NCI-H446 (cell line): ENCODE measurements at places on chromosomes 6 and 20.
A peak's percentile ranks its signal among the peaks of the same experiment; 100 is the strongest.

DNA sequence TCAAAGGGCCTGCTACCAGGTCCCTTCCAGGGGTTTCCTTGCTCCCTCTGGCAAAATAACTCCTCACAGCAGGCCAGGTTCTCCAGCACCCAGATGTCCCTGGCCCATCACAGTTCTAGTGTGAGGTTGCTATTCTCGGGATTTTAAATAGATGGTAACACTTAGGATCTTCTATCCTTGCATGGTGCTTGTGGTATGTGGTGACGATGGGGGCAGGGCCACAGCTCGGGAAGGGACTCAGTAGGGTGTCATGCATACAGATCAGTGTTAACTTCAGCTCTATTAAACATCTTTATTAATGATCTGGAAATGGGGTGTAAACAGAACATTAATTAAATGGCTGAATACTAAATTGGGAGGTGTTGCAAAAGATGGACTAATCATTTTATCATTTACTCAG, 323.8 kb downstream of the QKI start:
- DNase-seq, result no peak

GRCh38 chr20:24620937-24621519, 151.6 kb downstream of the SYNDIG1 start:
- no peak for DNase-seq

- no peak for DNase-seq
Measured at GRCh38 chr20:12969071-12969669, 39.6 kb upstream of the SPTLC3 start.

- no peak for DNase-seq
Measured at GRCh38 chr20:18513208-18513607, 5.5 kb downstream of the SEC23B start.

DNA sequence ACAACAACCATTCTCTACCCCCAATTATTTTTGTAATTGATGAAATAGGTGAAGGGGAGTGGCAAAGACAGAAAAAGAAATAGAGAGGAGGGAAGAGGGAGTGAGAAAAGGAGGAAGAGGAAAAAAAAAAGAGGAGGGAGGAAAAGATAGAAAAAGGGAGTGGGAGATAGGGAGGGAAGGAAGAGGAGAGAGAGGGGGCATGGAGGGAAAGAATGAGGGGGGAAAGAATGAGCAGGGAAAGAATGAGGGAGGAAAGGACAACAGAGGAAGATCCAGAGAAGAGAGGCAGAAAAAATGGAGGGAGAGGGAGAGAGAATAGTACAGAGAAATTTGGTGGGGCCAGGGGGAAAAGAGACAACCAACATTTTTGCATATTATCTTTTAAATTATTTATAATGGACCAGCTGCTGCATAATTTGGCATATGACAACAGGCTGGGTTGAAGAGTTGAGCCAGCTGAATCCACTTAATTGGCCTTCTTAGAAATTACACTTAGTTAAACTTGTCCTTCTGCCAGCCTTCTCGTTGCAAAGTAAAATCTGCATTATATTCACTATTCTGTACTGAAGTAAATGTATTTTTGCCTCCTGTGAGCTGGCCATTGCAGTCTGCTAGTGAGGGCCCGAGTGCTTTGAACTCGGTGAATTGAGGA, 101.0 kb downstream of the ARHGAP18 start:
- DNase-seq, result peak; percentile 46

GRCh38 chr6:54440549-54440948, 132.3 kb downstream of the TINAG start:
- DNase-seq, result no peak

- DNase-seq, result no peak
Measured at GRCh38 chr6:19299129-19299528, 538.0 kb upstream of the ID4 start.

DNA sequence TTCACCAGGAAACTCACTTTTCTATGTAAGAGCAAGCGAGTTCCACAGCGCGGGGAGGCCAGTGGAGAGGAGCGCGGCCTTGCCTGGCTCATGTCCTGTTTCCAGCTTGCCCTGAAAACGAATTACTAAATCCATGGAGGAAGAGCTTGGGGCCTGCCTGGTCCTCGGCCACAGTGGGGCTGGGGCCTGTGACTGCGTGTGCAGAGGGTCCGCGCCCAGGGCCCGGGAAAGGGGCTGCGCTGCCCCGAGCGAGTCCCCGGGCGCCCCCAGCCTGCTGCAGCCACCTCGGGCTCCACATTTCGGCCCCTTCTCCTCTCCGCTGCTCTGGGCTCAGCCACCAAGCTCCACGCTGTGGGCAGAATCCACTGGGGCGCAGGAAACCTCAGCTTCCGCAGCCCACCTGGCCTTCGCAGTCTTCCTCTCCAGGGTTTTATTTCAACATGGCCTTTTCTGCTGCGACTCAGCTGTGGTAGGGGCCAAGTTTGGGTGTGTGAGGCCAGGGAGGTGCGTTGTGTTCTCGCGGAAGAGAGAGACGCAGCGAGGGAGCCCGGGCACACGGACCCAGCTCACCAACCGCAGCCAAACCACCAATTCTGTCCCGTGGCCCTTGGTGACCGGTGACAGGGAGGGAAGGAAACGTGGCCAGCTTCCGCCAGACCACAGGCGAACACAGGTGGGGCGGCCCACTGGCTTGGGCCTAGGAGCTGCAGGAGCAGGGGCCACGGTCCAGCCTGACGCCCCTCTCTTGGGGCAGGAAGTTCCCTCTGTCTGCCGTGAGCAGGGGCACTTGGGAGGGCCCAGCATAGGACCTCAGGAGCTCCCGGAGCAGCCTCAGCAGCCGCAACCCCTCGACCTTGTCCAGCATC, 211.4 kb downstream of the ERMARD start:
- DNase-seq, result no peak

GRCh38 chr6:13434777-13435176, 52.6 kb downstream of the GFOD1 start:
- DNase-seq, result no peak

- peak; percentile 49 for DNase-seq
Measured at GRCh38 chr20:23161968-23162696, 76.0 kb upstream of the CD93 start.

GRCh38 chr6:5279891-5280338, 18.6 kb downstream of the FARS2 start:
- no peak for DNase-seq

DNA sequence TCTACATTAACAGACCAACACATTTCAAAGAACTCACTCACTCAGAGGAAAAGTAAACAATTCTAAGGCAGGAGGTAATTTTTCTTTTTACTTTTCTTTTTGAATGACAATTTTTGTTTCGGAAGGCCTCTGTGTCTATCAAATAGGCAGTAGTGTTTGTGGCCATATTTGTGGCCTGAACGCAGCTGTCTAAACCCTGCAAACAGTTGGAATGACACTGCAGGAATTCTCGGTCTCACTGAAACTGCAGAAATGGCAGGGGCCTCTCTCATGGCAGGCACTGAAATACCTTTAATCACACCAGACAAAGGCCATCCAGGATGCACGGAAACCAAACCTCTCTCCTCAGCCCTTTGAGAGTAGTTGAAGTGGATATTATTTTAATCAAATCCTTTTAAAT, 30.4 kb downstream of the FYN start:
- no peak for DNase-seq

DNA sequence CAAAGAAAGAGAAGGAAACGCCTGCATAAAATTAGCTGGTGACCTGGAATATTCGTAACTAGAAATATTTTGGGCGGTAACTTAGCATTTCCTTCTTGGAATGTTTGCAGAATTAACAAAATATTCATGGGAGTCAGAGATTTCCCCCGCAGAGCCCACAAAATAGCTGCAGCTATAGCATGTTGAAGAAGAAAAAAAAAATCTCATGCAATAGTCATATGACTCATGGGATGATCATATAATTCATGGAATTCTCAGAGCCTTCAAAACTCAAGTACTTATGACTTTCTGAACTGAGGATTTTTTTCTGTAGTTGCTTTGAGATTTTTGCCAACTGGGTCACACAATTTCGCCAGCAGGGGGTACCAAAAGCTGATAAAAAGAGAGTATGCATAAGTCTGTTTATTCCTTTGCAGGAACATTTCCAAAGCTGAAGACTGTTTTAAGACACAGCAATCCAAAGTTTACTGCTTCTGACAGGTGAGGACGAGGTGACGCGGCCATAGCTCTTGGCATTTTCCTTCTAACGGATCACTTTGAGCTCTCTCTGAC, 586.0 kb upstream of the CHD6 start:
- DNase-seq, result peak; percentile 1

- DNase-seq, result no peak
Measured at GRCh38 chr6:106134087-106134770, 48.1 kb downstream of the PRDM1 start.

DNA sequence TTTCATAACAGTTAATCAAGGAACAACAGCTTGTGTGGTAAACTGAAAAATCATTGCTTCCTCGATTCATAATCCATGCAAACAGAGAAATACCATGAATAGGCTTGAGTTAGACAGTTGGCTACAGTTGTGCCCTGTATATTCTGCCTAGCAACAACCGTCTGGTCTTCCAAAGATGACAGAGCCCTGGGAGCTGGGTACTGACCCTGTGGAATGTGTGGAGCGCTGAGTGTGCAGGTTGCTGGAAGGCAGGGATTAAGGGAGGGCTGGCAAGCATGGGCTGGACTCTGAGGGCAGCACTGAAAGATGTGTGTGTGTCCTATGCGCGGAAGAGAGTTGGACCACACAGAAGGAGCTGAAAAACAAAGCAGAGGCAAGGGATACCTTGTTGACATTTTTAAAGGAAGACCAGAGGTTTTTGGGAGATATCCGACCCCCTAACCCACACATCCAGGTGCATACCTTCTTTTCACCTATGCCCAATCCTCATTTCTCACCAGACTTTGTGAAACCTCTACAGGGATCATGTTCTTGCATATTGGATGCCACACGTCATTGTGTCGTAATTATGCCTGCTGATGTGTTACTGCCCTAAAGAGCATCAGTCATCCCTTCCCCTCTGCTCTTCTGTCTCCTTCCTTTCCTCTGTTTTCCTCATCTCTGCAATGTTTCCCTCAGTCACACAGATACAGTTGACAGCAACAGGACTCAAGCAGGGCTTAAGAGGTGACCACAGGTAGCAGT, 58.2 kb upstream of the VGLL2 start:
- DNase-seq, result no peak

DNA sequence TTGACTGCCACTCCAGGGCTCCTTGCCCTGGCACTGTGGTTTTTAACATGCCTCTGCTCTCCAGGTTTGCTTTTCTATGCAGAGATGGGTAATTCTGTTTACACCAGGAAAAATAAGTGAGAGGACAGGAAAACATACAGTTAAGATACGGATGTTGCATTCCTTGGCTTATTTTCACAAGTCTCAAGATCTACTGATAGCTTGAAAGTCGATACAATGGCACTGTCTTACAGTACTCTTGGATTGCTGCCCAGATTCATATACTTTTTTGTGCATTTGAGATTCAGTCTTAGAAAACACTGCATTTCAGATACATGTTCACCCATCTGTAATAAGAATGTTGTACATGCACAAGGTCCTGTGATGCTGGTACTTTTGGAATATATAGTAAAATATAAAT, 159.6 kb upstream of the FLRT3 start:
- DNase-seq, result no peak

DNA sequence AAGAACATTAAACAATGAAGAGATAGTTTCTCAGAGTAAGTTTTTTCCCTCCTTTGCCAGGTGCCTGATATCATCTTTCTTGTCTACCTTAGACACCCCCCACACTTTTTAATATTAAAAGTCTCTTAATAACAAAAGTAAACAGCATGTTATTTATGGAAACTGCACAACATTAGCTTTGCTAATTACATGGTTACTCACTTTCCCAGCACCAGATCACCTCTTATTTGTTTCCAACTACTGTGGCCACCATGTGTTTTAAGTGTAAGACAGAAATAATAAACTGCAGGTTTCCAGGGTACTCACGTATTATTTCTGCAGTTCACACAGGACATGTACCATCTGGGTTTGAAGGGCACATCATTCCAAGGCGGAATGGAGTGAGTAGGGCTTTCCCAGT, 125.0 kb downstream of the TRMT11 start:
- no peak for DNase-seq

DNA sequence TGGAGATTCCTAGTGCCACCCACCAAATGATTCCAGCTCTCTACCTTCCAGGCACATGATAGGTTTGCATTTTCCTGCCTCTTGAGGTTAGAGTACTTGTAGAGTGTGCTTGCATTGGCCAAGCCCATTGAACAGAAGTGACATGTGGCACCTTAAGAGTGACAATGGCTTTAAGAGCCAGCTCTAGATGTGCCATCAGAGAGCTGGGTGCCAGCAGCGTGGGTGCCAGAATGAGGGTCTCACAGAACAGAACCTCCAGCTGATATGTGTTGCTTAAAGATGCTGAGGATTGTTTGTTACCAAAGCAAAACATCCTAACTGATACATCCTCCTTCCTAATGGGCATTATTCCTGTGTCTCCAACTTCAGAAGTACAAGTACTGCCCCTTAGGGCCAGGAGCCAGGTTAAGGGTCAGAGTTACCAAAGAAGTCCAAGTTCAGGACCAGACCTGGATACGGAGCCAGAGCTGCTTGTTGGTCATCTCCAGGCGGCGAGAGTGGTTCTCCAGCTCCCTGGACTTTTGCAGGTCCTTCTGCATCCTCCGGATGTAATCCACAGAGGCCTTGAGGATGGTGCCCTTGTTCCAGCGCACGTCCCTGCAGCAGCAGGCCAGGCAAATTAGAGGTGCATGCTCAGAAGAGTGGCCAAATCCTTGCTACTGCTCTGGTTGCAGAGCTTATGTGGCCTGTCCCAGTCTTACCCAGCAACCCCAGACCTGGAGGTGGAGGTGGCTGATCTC, 47.5 kb downstream of the MDFI start:
- no peak for DNase-seq

DNA sequence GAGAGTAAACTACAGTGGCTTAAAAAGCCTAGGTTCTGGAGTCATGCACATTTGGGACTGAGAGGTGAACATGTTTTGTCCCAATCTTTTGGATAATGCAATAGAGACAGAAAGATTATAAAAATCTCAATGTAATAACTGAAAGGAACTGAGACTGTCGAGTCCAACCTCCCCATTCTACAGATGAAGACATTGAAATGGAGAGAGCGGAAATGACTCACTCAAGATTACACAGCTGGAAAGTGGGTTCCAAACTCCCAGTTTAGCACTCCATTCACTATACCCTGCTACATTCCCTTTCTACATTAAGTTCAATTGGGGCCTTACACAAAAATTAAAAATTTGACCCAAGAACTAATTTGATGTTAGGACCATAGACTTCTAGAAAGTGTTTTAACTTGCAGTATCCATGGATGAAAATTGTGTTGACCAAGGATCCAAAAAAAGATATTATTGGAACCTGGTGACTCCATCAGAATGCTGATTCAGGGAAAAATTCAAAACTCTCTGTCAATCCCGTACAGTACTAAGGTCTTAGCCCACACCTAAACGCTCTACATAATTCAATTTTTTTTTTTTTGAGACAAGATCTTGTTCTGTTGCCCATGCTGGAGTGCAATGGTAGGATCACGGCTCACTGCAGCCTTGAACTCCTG, 1.5 kb upstream of the ILRUN start:
- DNase-seq, result no peak
